ENCODE measurements at places on chromosomes 4 and X.

- no peak for DNase-seq
Observed at GRCh38 chrX:106457802-106458201, 154.0 kb upstream of the RADX start.

DNA sequence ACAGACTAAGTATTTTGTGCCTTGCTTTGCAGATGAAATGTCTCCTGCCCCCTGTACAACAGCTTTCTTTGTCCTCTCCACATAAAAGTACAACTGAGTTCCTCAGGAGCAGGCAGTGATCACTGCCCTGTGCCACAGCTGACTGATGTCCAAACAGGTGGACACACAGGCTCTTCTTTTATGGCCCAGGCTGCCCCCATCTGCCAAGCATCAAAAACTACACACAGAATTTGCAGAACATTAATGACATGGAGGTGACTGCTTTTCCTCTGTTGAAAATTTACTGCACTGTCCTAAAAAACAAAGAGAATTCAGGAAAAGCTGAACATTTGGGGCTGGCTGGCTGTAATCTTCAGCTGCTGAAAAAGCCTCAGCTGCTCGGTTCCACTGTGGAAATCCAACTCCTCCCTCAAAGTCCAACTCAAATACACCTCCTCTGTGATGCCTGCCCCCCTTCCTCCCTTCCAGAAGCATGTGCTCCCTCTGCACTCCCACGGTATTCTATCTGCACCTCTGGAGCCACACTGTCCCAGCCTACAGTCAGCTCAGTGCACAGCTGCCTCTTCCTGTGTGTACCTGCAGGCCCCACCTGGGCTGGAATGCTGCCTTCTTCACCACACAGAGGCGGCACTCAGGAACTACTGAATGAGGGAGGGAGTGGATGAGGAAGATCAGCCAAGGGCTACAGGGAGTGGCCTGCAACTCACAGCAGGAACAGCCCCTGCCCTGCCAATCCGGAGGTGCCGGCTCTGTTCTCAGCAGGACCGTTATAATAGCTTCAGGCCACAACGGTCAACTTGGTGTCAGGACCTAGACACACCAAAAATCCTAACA lies 10.3 kb downstream of the AFAP1 start:
- no peak for DNase-seq

- DNase-seq = no peak
Observed at GRCh38 chrX:138866643-138867042, 155.1 kb upstream of the FGF13 start.

GRCh38 chrX:8349816-8350544 lies 114.7 kb upstream of the VCX3B start:
- DNase-seq = no peak

GRCh38 chrX:39377157-39377556 lies 575.9 kb downstream of the MID1IP1 start:
- DNase-seq = no peak

DNA sequence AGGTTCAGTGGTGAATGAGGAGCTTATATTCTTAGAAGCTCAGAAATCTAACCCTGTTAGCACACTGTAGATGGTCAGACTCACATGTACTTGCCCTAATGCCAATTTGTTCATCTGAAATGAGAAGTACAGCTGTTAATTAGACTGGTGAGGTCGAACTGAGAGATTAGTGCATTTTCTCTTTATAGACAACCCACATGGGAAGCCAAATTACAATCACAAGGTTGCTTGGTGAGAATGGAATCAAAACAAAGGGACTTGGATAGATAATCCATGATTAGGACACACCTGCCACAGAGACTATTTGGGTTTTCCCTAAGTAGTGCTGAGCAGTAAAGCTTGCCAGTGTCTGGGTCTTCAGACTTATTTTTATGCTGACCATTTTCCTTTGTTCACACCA lies 88.3 kb downstream of the POLA1 start:
- DNase-seq = no peak

DNA sequence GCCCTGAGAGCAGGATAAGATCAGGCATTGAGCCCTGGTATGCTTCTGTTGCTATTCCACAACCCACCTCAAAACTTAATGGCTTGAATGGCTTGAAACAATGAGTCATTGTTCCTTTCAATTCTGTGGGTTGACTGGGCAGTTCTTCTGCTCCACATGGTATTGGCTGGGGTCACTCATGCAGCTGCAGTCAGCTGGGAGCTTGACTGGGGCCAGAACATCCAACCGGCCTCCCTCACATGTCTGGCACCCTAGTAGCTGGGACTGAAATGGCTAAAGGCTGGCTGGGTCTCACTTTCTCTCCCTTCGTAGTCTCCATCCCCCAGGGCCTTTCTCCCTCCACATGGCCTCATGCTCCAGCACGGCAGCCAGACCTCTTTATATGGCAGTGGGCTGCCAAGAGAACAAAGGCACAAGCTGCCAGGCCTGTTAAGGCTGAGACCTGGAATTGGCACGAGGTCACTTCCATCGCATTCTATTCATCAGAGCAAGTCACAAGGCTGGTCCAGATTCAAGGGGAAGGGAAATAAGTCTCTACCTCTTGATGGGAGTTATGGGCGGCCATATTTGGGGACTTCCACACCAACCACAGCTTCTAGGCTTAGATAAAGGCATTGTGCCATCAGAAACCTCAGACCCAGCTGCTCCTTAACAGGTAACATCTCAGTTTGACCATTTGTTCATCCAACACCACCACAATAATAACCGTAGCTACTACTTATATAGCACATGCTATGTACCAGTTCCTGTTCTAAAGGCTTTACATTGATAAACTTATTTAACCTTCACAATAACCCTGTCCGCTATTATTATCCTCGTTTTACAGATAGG lies 159.7 kb upstream of the ATP6AP2 start:
- no peak for DNase-seq

GRCh38 chr4:91118597-91118996 lies 991.4 kb downstream of the CCSER1 start:
- DNase-seq = no peak

DNA sequence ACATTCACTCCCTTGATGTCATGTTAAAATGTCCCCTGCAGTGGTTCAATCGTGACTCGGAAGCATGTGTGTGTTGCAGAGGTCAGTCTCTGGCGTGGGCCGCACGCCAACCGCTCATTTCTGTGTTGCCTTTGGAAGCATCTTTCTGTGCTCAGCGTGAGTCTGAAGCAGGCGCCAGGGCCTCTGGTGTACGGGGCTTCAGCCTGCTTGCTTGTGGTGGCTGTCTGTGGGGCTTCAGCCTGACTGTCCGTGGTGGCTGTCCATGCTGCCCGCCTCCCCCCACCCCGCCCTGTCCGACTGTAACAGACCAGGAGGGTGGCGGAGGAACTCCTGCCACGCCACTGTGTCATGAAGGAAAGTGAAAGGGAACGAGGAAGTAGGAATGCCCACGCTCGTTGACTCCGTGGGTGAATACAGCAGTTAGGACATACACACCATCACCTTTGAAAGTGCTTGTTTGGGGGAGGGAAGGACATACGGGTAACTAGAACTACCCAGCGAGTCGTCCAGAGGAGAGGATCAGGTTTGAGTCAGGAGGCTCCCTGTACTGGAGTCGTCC lies 14.7 kb upstream of the CLCN4 start:
- no peak for DNase-seq

- no peak for DNase-seq
Observed at GRCh38 chrX:41667631-41668030, 21.1 kb upstream of the GPR34 start.
